ENCODE measurements at places on chromosomes 4 and X.

GRCh38 chr4:168304744-168305459, 13.7 kb downstream of the DDX60 start:
- peak; percentile 83 for DNase-seq

GRCh38 chrX:150200361-150200760, 162.8 kb upstream of the MAMLD1 start:
- no peak for DNase-seq

DNA sequence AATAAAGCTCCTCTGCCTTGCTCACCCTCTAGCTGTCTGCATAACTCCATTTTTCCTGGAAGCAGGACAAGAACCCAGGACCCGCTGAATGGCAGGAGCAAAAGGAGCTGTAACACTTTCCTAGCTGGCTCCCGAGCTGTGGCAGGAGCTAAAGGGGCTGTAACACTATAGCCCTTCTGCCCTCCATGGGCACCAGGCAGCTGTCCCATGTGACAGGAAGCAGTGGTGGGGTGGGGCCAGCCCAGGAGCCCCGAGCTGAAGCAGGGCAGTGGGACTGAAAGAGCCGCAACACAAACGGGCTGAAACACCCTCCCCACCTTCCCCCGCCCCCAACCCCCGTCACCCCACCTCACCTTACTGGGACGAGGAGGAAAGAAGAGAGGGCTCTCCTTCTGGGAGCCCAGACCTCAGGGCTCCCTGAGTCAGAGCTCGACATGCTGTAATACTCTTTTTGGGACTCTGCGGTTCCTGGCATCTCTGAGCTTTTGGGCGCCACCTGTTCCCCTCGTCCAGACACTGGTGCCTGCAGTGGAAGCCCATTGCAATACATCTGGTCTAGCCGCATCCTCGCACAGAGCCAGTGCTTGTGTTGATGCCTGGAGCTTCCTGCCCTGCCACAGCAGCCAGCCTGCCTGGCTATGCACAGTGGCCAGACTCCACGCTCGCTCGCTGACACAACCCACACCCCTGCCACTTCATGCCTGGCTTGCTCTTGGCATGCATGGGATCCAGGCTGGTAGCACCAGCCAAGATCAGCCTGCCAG, 39.4 kb downstream of the PPM1K start:
- DNase-seq, result no peak

- DNase-seq, result no peak
Observed at GRCh38 chr4:85866508-85866907, 391.6 kb downstream of the ARHGAP24 start.

DNA sequence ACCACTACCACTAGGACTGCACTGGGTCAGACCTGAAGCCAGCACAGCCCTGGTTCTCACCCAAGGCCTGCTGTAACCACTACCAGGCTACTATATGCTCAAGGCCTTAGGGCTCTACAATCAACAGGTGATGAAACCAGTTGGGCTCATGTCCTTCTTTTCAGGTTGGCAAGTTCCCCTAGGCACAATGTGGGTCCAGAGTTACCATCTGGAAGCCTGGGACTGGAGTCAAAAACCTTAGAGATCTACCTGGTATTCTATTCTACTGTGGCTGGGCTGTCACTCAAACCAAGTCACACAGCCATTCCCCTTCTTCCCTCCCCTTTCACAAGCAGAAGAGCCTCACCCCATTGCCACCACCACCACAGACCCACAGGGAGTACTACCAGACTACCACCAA, 175.6 kb downstream of the RELL1 start:
- no peak for DNase-seq

GRCh38 chr4:161148051-161148450, 1015.7 kb downstream of the FSTL5 start:
- DNase-seq, result no peak

DNA sequence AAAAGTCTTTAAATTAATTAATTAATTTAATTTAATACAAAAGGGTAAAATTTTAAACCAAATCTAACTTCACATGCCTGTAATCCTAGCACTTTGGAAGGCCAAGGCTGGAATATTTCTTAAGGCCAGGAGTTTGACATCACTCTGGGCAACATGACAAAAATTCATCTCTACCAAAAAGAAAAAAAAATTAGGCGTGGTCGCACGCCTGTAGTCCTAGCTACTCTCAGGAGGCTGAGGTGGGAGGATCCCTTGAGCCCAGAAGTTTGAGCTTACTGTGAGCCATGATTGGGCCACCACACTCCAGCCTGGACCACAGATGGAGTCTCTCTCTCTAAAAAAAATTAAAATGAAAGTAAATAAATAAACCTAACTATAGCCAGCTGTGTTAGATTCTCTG, 39.2 kb upstream of the ANTXR2 start:
- DNase-seq, result peak; percentile 34

DNA sequence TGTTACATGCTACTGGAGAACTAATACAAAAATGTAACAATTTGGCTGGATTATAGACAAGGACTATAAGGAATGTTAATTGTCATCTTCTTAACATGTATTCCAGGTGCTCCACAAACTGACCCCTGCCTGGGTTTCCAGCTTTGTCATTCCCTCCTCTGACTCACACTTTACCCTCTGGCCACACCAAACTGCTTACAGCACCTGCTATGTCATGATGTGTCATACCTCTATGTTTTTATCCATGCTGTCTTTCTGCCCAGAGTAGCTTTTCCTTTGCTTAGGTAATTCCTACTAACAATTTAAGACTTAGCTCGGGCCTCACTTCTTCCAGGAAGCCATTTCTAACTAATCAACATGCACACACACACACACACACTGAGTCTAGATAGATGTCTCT, 14.0 kb upstream of the SHROOM4 start:
- no peak for DNase-seq

GRCh38 chrX:149274516-149275105, 230.5 kb downstream of the IDS start:
- no peak for DNase-seq

DNA sequence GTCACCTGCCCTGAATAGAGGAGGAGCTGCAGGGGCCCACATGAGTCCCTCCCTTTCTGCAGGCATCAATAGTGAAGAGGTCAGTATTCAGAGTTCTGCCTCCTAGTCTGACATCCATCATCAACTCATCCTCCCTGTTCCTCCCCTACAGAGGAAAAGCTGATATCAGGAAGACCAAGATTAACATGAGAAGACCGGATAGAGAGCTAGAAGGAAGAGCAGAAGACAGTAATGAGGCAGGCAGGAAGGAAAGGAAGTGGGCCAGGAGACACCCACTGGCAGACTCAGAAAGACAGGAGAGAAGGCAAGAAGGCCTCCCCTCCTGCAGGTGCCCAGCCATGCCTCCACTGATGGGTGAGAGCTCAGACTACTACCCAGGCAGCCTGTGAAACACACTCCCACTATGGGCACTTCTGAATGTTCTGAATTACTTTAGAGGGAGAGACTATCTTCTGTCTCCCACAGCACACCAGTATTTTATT, 74.6 kb downstream of the CC2D2A start:
- no peak for DNase-seq

GRCh38 chrX:71514367-71515037, 18.4 kb upstream of the OGT start:
- DNase-seq, result no peak

- DNase-seq, result no peak
Observed at GRCh38 chr4:109497511-109497910, 62.5 kb upstream of the MCUB start.

GRCh38 chr4:15805583-15806517, 27.7 kb downstream of the CD38 start:
- DNase-seq, result peak; percentile 65

- no peak for DNase-seq
Observed at GRCh38 chr4:63218856-63219255, 1190.4 kb downstream of the TECRL start.

DNA sequence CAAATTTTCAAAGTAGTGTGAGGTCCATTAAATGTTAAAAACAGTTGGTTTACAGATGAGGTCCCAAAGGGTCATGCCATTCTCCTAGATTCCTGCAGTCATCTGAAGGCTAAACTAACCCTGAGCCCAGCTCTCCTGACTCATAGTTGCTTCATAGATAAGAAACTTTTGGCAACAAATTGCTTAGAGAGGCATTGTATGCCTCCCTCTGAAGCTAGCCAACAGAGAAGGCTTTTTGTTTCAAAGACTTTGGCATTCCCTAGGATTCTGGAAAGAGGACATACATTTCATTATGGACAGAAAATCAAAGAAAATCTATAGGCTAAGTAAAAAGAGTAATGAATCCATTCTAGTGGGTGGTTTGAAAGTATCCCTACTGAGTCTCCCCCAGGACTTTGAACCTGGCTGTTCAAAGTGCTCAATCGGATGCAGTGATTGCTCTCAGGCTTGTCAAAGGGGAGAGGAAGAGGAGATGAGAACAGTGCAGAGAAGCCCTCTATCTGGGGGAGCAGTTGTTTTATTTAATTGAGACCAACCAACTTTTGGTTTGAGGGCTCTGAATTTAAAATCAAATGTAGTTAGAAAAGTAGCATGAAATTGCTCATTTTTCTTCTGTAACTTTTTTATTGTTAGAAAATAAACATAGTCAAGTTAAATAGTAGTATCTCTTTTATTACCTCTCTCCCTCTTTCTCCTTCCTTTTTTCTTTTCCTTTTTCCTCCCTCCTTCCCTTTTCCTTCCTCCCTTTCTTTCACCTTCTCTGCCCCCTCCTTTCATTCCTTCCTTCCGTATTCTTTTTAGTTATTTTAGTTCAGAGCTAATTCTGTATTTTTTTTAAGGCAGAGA, 72.3 kb upstream of the ZNF518B start:
- peak; percentile 1 for DNase-seq

- DNase-seq, result peak; percentile 2
Observed at GRCh38 chr4:184196730-184197385, 20.8 kb downstream of the ENPP6 start.

DNA sequence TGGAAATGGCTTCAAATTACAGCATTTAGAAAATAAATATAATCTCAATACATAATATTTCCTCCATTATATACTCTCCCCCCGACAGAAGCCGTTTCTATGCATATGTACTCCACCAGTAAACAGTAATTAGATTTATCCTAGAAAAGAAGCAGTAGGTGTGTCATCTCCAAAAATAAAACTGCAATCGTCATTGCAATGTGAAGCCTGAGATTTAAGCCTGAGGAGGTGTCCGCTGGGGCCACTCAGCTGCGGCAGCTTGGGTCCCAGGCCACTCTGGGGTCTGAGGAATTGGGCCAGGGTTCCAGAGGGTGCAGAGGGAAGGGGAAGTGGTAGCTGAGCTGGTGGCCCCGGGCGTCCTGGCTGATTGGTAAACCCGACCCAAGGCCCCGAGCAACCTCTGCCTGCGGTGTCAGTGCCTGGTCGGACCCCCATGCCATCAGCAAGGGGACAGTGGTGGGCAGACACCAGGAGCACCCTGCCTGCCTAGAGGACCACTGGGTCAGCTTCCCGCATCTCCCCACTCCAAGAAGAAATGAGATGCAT, 7.8 kb upstream of the MXD4 start:
- DNase-seq, result no peak

DNA sequence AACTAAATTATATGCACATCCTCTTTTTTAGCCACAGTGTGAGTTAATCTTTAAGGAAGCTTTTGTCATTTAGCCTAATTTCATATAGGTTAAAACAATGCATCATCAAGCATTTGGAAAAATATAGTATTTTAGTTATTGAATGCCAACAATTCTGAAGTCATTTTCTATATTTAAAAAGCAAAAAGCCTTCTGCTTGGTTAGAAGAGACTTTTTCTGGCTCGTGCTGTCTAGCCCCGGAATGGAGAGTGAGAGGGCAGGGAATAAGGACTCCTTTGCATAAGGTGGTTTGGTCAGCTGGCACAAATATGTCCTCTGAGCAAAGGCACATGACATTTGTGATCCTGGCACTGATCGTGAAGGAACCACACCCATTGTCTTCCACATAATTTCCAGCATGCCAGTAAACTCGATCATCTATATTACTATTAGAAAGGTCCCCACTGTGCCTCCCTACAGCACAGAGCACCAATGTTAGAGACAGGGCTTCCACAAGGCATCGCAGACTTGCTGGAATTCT, 393.7 kb upstream of the INTU start:
- no peak for DNase-seq

DNA sequence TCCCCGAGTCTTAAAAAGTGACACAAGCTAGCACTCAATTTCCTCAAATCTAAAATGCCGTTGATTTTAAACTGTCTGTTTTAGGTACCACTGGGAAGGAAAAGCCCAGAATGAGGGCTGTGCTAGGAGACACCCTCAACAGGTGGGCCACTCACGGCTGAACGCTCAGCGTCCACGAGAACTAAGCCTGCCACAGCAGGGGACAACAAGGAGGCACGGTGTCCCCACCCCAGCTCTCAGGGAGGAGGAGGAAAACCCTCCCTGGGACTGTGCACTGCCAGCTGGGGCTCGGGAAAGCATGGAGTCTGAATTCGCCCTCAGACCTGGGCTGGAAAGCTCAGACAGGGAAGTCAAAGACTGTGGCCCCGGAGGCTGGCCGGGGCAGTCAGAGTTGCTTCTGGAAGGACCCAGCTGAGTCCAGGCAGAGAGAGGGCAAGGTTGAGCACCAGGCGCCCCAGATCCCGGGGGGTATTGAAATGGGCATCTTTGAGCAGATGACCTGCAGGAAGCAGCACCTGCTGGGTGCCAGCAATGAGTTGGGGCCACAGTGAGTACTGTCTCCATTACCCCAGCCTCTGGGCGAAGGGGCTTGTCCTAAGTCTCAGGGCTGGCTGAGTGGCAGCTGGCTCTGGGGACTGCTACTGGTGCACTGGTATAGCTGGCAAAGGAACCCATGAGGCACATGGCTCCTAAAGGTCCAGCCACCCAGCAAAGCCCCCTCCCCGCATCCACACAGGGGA, 769 bp upstream of the CPZ start:
- no peak for DNase-seq

- no peak for DNase-seq
Observed at GRCh38 chr4:77204621-77205020, 47.6 kb downstream of the CCNG2 start.

DNA sequence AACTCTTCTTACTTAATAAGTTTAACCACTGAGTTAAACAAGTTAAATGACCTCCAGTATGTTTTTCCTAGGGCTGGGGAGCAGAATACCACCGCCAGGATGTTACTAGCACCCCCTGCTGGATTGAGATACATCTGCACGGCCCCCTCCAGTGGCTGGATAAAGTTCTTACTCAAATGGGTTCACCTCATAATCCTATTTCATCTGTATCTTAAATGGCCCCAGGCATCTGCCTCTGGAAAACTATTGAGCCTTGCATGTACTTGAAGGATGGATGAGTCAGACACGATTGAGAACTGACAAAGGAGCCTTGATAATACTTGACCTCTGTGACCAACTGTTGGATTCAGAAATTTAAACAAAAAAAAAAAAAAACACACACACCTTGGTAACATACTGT, 61.5 kb upstream of the MMAA start:
- DNase-seq, result peak; percentile 77

Data from fibroblast of villous mesenchyme (primary cell).